ENCODE measurements at places on chromosomes 12 and 14.

GRCh38 chr14:52801014-52801712 lies 9.8 kb upstream of the GNPNAT1 start:
- no peak for DNase-seq

DNA sequence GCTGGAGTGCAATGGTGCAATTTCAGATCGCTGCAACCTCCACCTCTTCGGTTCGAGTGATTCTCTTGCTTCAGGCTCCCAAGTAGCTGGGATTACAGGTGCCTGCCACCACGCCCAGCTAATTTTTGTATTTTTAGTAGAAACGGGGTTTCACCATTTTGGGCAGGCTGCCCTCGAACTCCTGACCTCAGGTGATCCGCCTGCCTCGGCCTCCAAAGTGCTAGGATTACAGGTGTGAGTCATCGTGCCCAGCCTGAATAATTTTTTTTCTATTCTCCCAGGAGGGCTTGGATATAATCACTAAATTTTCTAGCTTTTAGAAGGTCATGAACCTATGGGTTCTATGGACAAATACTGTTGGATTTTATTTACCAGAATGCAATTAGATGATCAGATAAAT lies 44.7 kb upstream of the GNPNAT1 start:
- DNase-seq: no peak

- DNase-seq: no peak
Measured at GRCh38 chr14:103318750-103319419, 15.2 kb upstream of the EIF5 start.

GRCh38 chr14:56145965-56146364 lies 27.8 kb downstream of the PELI2 start:
- DNase-seq: no peak

DNA sequence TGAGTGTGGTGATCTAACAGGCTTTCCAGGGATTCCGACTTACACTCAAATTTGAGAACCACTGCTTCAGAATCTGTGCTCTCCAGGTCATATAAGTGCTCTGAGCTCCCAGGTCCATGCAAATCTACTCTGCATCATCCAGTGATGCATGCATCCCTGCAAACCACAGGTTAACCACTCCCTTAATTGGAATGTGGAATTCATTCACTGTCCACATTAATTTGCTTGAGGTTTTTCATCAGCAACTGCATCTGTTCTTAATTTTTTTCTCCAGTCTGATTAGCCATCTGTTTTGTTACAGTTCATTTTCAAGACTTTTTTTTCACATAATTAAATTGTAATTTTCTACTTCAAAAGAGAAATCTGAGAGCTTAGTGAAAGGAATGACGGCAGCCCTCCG lies 43.4 kb upstream of the RIN3 start:
- DNase-seq: no peak

DNA sequence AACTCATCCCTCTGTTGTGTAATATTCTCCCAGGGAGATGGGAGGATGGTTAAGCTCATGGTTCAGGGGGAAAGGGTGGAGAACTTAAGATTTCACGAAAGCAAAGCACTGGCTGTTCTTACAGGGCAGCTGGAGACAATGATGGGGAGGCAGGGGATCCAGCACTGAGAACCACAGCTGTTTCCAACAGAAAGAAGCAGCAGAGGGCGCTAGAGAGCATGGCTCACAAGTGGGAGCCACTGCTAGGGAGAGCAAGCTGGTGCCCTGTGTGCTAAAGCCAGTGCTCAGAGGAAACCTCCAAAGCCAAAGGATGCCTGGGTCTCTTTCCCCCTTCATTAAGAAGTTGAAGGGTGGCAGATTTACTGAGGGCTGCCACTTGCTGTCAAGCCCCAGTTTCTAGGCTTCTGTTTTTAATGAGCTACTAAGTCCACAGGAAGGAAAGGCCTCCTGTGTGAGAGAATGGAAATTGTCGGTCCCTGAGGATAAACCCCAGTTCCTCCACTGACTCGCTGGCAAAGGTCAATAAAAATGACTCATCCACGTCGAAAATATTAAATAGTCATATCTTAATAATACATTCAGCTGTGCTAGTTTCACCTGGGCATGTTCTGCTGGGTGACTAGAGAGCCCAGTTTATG lies 199.7 kb downstream of the ANO2 start:
- peak; percentile 32 for DNase-seq

- DNase-seq: no peak
Measured at GRCh38 chr12:11584221-11584855, 65.1 kb upstream of the ETV6 start.

GRCh38 chr12:53523131-53523530 lies 15.8 kb upstream of the NPFF start:
- DNase-seq: no peak

- no peak for DNase-seq
Measured at GRCh38 chr12:112919121-112919520, 12.4 kb downstream of the OAS1 start.

- DNase-seq: no peak
Measured at GRCh38 chr14:101027966-101028365, 124.4 kb upstream of the RTL1 start.

GRCh38 chr14:58829594-58829993 lies 191.8 kb downstream of the DACT1 start:
- peak; percentile 91 for DNase-seq

GRCh38 chr14:71448431-71449315 lies 483.6 kb upstream of the RGS6 start:
- DNase-seq: no peak

GRCh38 chr12:4177262-4177661 lies 96.3 kb upstream of the CCND2 start:
- DNase-seq: no peak
